Cortex of kidney (tissue), 1 donor: ENCODE measurements at places on chromosomes 6 and 20.

DNA sequence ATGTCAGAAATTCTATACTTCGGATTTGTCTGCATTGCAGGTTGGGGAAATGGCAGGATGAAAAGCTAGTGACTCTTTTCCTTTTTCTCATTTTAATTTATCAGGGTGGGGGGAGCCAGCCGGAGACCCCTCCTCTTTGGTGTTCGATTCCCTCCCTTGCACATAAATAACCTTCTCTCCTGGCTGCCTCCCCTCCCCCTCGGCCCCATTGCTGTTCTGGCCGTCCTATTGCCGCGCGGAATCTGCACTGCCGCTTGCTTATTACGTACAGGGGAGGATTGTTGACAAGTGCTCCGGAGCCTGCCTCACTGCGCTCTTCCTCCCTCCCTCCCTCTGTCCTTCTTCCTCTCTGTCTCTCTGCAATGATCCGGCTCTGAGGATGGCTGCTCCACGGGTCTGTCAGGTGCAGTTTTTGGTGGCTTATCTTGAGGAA lies 154.7 kb downstream of the JARID2 start:
- no peak for DNase-seq

DNA sequence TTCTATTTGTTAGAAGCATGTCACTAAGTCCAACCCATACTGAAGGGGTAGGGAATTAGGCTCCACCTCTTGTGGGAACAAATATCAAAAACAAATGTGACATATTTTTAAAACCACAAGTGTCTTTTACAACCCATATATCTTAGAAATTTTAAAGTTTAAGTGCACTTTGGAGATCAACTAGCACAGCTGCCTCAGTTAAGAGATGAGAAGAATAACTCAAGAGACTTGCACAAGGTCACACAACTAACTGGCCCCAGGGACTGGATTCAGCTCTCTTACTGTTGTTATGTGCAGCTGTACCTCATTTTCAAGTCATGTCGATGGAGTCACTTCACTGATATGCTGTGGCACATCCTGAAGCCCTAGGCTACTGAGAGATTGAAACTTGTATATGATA lies 102.9 kb upstream of the BMP2 start:
- DNase-seq, result no peak

- DNase-seq, result no peak
Observed at GRCh38 chr6:112153926-112154607, 66.7 kb downstream of the FAM229B start.

GRCh38 chr6:165635965-165636364 lies 27.1 kb downstream of the PDE10A start:
- no peak for DNase-seq

DNA sequence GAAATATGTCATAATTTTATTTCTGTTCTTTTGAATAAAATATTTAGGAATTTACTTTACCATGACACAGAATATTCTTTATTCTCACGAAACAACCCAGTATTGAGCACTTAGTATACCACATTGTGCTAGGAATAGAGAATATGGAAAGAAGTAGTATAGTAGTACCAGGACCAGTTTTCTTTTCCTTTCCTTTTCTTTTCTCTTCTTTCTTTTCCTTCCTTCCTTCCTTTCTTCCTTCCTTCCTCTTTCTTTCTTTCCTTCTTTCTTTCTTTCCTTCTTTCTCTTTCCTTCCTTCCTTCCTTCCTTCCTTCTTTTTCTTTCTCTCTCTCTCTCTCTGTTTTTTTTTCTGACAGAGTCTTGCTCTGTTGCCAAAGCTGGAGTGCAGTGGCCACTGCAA lies 7.5 kb upstream of the PLCB4 start:
- DNase-seq, result no peak

DNA sequence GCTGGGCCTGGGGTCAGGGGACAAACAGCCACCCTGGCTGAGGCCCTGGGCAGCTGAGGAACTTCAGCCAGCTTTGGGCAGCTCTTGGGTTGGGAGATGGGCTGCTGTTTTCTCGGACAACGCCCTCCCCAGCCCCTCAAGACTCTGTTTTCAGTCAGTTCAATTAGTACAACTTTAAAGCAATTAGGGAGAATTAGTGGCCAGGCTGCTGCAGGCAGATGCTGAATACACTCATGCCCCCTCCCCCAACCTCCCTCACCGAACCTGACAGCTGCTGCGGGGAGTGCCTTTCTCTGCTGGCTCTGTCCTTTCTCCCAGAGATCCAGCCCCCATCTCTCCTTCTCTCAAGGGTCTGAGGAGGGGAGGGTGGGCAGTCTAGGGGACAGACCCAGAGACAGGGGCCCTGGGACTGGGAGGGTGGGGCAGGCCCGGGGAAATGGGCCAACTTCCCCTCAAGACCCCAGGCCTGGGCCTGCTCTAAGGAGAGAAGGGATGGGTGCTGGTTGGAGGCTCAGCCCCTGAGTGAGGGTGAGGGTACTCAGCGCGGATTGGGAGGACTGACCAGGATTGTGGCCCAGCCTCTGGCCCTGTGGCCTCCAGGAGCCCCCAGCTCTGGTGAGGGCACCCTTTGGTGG lies 17.8 kb upstream of the MYT1 start:
- DNase-seq, result no peak

- no peak for DNase-seq
Observed at GRCh38 chr20:2168946-2169345, 67.3 kb downstream of the STK35 start.

GRCh38 chr6:106754215-106754614 lies 124.8 kb downstream of the QRSL1 start:
- DNase-seq, result no peak

DNA sequence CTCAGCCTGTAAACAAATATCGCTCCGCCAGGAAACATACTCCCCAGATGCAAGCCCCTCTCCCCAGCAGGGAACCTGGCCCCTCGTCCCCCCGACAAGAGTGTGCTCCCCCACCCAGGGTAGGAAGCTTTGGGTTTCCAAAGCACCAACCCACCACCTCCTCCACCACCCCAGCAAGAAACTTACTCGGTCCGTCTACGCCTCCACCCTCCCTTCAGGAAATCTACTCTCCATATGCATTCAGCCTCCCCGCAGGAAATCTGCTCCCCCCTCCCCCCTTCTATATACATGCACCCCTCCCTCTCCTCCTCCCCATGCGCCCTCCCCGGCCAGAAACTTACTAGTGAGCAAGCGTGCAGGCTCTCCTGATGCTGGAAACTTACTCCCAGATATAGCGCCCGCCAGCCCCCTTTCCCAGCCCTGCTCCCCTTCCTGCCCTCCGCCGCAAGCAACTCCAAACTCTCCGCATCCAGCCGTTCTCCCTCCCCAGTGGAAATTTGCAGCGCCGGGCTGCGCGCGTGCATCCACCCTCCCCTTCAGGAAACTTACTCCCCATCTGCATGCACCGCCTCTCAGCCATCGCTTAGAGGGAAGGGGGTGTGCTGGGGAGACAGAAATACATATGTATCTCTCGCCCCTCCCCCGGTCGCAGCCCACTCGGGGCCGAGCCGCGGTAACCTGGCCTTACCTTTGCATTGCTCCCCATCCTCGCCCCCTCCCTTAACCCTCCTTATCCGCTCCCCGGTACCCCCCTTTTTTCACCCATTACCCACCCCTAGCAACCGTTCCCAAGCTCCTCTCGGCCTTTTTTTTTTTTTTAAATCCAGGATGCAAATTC lies at the start of gene TRERF1:
Gene TRERF1 (minus strand): TSS at position 594 of the 838 bp plus-strand sequence. CDS start 182,336 bp downstream, outside the sequence.
- no peak for DNase-seq

DNA sequence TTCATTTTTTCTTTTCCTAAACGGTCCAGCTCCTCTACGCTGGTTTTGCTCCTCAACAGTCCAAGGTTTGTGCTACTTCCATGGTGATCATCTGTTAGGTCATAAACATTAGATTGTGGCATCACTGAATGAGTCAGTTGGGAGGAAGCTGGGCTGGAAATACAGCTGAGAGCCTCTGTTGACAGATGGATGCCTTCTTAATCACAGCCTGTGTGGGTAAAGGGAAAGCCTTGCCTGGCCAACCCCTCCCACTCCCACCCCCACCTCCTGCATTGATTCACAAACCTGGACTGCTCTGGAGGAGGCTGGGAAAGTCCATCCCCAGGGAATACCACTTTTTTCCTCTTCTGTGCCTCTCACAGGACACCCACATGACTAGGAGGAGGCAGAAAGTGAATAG lies 180.6 kb upstream of the CCN2 start:
- no peak for DNase-seq

- no peak for DNase-seq
Observed at GRCh38 chr20:39939241-39939865, 749.7 kb downstream of the MAFB start.

DNA sequence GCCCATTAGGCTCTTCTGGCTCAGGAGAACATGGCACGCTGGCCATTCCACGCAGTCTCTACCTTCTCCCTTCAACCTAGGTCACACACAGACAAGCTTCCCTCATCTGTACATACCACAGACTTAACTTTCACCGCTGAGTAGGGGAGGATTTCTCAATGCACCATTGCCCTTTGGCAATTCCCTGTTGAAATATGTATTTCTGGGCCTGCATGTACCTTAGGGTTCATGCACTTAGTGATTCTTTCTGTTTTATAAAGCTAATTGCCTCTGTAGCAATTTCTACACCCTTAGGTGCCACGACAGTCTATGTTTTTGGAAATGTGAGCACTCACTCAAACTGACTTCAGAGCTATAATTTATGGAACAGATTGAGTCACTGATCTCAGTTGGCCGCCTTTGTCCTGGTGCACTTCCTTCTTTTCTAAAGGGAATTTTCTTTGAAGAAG lies 253.8 kb upstream of the PRDM1 start:
- DNase-seq, result no peak

DNA sequence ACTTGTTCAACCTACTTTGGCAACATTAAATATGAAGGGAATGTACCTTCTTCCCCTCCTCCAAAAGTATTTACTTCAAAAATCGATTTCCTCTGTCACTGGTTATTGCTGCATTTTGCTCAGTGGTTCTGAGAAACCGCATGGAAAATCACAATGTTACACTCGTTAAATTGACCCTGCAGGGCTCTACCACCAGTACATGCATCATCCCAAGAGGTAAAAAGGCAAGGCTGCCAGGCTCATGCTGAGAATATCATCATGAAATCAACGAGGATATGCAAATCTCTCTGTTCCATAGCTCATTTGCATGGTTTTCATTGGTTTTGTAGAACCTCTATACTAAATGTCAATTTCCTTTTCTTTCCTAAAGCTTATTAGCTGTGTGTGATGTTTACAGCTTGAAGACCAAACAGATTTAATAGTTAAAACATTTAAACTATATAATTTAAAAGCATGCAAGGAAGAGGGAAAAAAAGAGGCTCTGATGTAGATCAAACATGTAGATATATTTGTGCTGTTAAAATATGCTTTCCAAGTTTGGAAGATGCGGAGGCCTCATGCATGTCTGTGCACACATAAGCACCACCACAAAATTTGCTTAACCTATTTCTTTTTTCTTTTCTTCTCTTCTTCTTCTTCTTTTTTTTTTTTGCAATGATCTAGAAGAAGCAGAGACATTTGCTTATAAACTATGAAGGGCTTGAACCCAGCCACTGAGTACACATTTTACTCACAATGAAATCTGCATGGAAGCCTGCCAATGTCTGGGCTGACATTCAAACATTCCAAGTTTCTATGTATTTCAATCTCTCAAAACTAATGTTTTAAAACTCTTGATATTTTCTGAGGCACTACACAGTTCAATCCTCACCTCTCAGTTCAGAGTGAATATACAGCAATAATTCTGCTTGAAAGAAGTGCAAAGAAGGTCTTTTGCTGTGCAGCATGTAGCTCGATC lies 194.0 kb downstream of the GMPR start:
- DNase-seq, result no peak

DNA sequence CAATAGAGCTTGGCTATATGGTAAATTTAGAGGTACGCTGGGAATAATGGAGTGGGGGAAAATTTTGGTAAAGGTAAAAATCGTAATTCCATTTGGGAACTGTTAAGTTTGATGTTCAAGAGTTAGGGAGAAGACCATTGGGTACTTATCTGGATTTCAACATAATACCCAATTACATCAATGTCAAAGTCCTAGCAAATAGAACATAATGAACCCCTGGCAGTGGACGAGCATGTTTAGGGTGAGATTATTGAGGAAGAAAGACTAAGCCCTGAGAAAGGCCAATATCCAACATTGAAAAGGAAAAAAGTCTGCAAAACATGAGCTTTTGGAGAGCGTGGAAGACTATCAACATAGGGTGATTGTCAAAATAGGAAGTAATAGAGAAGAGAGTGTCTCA lies 106.6 kb downstream of the TSHZ2 start:
- DNase-seq, result no peak

DNA sequence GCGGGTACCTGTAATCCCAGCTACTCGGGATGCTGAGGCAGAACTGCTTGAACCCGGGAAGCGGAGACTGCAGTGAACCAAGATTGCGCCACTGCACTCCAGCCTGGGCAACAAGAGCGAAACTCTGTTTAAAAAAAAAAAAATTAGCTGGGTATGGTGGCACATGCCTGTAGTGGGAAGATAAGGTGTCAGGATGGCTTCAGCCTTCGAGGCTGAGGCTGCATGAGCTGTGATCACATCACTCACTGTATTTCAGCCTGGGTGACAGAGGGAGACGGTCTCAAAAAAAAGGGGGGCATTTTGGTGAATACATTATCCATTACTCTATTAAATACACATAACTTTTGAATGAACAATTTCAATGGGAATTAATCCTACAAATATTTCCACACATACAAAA lies 32.4 kb downstream of the SNX3 start:
- DNase-seq, result no peak

- no peak for DNase-seq
Observed at GRCh38 chr6:11218538-11219399, 13.7 kb downstream of the NEDD9 start.

- DNase-seq, result no peak
Observed at GRCh38 chr20:41551011-41551705, 67.0 kb downstream of the CHD6 start.

DNA sequence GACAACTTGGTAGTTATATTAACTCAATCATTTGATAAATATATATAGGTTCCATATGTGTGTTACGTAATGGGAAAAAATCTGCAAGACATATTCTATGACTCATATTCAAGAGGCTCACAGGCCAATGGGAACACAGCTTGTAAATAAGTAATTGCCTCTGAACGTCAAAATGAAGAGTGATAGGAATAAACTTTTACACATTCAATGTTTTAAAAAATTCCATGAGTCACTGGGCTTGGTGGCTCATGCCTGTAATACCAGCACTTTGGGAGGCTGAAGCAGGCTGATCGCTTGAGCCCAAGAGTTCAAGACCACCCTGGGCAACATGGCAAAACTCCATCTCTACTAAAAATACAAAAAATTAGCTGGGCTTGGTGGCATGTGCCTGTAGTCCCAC lies 209.4 kb upstream of the MCHR2 start:
- no peak for DNase-seq

GRCh38 chr6:33742837-33743236 lies 3.9 kb downstream of the IP6K3 start:
- no peak for DNase-seq

DNA sequence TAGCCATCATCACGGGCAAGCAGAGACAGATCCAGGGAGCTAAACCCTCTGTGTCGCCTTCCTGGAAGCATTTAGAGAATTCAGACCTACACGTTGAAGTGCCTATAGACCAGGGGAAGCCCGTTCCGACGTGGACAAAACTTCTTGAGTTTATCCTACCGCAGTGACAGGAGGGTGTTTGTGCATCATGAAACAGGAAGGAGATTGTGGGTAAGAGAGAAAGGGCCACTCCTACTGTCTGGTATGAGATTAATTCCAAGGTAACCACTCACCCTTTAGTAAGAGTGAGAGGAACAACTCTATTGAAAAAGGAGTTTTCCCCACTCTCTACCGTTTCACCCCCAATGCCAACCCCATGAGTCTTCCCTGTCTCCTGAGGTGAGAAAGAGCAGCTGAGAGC lies 133.7 kb downstream of the TFAP2C start:
- DNase-seq, result no peak
